ENCODE measurements at places on chromosomes 5 and 9.

DNA sequence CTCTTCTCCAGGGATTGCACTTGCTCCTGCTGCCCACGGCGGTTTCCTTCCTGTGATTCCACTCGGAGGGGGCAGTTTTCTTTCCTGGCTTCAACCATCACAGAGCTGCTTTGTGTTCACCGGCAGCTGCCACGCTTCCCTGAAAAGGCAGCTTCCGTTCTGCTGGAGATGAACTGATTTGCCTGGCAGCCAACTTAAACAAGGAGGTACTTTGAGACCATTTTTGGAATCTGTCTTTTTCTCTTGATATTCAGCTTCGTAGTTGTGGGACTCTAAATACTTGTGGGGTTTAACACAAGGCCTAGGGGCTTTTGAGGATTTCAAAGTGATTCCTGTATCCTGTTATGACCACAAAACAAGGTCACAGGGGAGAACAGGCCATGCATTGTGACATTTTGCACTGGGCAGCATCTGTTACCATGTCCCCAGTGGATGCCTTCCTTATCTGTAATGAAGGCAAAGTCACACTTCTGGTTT lies 192.0 kb downstream of the MTRR start:
- no peak for DNase-seq

DNA sequence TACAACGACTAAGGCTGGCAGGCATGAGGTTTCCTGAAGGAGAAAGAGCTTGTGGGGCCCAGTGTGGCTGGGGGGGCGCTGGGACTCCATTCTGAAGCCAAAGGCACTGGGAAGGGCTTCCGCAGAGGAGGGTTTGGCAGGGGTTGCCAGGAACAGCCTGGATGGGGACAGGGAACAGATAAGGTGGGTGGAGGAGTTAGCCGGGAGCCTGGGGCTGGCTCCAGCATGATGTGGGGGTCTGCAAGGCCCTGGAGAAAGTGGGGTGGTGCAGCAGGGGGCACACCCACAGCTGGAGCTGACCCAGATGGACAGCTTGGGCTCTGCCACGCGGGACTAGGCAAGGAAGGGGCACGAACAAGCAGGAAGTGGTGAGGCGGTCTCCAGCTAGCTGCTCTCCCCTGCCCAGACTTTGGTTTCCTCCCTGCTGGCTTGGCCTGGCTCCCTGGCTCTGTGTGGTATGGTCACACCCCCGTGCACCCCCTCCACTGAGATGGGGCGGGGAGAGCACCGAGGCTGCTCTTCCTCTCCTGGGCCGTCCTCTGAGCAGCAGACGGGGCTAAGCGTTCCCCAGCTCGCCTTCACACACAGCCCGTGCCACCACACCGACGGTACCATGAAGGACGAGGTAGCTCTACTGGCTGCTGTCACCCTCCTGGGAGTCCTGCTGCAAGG lies at the start of gene LTC4S:
Gene LTC4S, plus strand, starts transcription at position 519 of the 672 bp plus-strand sequence. Its CDS starts 95 bp downstream, at position 614.
- peak; percentile 90 for DNase-seq

- DNase-seq: no peak
Observed at GRCh38 chr5:119017994-119018393, 29.6 kb upstream of the DTWD2 start.

GRCh38 chr5:82975812-82976211 lies 101.4 kb downstream of the TMEM167A start:
- DNase-seq: no peak

GRCh38 chr5:111259636-111260035 lies 35.5 kb downstream of the CAMK4 start:
- no peak for DNase-seq

DNA sequence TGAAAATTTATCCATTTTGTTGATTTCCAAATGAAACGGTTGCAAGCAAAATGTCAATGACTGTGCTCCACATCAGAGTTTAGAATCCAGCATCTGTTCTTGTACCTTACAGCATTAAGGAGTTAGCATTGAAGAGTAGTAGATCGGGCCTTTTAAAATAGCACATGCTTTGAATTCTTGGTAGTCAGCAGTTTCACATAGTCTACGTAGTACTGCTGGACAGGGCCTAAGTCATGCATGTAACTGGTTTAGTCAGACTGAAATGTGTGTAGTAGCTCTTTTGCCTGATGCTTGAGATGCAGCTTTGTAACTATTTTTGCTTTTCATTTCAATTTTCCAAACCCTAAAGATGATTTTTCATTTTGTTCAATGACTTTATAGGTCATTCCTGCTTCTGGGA lies 19.8 kb downstream of the LECT2 start:
- no peak for DNase-seq

DNA sequence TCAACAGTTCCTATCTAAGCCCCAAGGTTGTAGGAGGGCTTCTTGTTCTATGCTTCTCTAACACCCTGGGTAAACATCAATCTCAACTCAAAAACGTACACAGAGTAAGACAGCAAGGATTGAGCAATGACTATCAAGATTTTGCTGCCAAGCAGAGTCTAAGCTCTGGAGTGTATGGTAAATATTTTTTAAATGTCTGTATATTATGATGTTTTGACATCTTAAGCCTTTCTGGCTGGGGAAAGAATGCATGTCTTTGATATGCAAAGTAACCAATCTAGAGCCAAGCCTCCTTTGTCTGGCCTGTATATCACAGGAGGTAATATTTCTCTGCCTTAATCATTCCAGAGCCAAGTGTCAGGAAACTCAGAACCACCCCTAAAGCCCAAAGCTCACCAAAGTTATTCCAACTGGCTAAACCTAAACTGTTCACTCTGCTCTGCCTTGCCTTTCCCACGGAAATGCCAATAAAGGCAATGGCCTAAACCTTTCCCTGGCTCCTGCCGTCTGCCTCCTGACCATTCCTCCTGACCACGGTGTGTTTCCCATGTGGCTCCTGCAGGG lies 45.2 kb downstream of the YIPF5 start:
- no peak for DNase-seq
